ENCODE measurements at places on chromosomes 3 and 15.

- DNase-seq, result no peak
Observed at GRCh38 chr15:77698481-77698880, 65.8 kb upstream of the LINGO1 start.

DNA sequence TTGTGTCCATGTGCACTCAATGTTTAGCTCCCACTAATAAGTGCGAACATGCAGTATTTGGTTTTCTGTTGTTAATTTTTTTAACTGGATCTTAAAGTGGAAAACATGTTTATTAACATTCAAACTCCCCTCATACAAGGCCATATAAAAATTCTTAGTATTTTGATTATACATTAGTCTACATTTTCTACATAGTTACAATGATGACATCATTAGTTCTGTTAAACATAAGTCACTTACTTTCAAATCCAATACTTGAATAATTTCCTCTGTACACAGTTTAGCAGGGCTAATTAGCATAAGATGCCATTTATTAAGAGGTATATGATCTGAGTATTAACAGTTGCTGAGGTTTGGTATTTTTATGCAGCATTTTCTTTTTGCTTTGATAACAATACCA, 91.3 kb upstream of the CCDC39 start:
- no peak for DNase-seq

DNA sequence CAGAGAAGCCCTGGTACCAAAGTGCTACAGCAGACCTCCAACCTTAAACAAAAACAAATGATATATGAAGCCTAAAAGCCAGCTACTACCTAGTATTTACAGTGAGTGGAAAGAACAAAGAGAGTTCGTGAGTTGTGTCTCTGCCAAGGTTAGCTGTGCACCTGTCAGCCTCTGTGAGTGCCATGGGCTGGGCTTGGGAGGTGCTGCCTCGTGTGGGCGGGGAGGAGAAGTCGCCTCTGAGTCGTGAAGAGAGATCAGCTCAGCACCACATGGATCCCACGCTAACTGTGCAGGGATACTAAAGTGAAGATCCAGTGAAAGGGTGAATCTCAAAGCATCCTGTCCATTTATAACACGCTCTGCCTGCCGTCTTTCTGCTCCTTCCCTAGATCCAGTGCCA, 101.9 kb downstream of the CHDH start:
- no peak for DNase-seq

DNA sequence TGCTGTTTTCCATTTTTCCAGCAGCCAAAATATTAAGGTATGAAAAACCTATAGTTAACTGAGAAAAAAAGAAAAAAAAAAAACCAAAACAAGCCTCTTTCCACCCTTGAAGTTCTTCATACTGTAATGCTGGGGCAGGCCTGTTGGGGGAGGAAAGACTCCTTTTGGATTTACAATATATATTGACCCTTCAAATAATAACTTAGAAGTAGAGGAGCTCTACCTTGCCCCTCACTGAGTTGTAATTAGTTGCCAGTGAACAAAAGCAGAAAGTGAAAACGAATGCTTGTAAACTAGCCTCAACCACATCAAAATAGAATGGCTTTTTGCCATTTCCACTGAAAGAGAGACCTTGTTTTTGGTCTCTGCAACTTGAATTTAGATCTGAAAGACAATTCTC, 326.6 kb downstream of the NR2F2 start:
- no peak for DNase-seq

- no peak for DNase-seq
Observed at GRCh38 chr3:54663501-54664011, 264.3 kb downstream of the LRTM1 start.

GRCh38 chr15:97189162-97189780, 771.2 kb upstream of the ARRDC4 start:
- DNase-seq, result no peak

DNA sequence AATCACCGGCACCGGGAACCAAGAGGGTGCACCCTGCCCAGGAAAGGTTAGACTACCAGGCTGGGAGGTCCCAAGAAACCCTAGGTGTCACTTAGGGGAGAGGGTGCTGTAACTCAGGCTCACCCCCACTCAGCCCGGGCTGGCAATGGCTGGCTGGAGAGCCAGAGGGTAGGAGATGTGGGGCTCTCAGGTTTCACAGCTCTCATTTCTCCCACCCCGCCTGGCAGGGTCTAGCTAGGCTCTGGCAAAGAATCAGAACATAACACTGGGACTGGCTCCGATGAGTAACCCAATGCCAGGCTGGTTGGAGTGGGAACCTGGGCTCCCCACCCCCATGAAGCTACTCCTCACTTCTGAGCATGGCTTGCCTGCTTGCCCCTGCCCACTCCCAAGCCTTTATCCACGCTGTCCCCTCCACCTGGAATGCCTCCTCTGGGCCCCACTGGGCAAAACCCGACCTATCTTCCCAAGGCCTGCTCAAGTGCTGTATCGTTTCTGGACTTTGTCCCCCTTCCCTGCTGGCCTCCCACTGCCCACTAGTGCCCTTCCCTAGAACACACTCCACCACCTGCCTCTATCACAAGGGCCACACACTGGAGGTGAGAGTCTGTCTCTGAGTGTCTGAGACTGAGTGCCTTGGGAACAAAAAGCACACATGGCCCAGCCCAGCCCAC, 2.0 kb downstream of the CIB2 start:
- DNase-seq, result no peak

DNA sequence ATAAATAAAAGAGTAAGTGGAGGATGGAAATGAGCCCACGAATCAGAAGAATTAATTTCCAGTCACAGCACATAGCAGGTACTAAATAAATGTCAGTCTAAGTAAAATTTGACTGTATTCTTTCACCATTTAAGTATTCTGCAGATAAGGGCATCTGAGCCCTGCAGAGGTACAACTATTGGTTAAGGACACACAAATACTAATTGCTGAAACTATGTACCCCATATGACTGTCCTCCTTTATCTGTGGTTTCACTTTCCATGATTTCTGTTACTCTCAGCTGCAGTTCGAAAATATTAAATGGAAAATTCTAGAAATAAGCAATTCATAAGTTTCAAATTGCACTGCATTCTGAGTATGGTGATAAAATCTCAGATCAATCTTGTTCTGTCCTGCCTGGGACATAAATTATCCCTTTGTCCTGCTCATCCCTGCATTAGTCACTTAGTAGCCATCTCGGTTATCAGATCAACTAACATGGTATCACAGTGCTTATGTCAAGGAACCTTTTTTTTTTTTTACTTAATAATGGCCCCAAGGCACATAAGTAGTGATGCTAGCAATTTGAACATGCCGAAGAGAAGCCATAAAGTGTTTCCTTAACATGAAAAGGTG, 95.1 kb downstream of the LSAMP start:
- DNase-seq, result no peak

GRCh38 chr3:66028457-66028856, 10.3 kb downstream of the MAGI1 start:
- no peak for DNase-seq

- no peak for DNase-seq
Observed at GRCh38 chr3:38421679-38422336, 31.9 kb upstream of the ACVR2B start.

- no peak for DNase-seq
Observed at GRCh38 chr3:82999777-83000176, 1238.3 kb upstream of the GBE1 start.

DNA sequence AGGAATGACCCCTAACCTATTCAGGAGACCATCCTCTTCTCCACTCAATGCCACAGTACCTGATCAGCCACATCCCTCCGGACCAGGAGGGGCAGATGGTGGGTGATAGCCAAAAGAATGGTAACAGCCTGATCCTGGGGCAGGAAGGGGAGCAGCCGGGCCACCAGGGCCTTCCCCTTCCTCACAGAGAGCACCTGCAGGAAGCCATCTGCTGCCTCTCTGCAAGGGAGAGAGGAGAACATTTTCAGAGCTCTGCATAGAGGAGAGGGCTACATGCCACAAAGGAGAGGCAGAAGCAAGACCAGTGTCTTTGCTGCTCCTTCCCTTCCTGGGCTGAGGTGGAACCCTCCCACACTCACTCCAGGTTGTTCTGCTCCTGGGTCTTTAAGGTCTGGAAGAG, 5.5 kb upstream of the SPG11 start:
- DNase-seq, result no peak

GRCh38 chr3:168645180-168645579, 549.5 kb upstream of the GOLIM4 start:
- DNase-seq, result no peak

DNA sequence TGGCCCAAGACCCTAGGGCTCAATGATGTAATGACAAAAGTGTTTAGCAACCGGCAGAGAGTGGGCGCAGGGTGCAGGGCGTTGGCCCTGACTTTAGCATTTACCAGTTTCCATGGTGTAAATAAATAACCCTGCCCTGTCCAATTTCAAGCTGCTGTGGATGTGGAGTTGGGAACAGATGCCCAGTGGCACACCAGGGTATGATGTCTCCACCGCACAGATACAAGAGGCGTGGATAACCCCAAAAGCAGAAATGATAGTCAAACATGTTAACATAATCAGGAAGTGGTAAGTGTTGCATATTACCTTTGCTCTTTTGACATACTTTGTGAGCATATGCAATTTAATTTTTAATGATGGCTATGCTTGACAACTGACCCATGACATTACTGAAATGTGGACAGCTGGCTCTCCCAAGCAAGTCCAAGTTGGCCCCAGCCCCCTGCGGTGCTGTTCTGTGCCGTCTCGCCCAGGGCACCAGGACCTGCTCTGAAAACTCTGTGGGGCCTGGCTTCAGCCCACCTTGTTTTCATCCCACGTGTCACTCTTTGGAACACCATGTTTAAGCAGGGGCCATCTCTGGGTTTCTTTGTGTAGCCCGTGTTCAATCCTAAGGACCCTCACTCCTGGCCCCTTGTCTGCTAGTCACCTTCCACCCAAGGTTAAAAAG, 10.8 kb upstream of the ANPEP start:
- no peak for DNase-seq

GRCh38 chr15:39618063-39618823, 37.4 kb downstream of the THBS1 start:
- no peak for DNase-seq

DNA sequence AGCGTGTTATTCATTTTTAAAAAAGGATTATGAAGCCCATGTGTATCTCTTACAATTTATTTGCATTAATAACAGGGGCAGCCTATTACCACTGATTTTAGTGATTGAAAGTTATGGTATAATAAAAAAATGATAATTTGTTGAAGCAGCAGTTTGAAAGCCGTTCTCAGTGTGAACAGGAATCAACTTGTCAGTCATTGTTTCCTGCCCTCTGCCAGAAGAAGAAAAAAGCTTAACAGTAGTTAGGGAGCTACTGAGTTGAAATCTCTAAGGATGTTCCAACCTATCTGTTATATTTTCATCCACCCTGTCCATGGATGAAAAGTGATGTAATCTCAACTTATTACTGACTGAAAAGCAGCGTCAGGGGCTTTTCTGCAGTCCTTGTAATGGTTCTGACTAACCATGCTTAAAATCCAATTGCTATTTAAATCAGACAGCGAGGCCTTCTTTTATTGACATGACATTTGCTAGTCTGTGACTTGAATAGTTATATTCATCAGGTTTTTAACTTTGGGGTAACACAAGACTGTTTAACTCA, 486.7 kb downstream of the ROBO2 start:
- no peak for DNase-seq

- DNase-seq, result no peak
Observed at GRCh38 chr3:108327168-108327567, 30.8 kb downstream of the HHLA2 start.

DNA sequence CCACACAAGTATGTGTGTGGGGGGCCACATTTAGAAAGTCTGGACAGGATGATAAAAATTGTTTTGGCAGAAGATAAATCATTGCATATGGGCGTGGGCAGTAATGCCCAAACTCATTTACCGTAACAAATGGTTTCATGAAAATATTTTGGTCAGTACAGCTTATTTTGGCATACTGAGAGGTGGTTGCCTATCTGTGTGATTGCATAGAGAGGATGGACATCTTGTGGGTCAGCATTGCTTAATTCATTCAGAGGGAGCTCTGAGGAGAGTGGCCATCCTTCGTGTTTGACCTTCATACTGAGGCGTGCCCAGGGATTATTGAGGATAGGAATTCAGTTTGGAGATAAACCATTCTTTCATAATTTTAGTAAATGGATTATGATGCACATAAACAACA, 162.5 kb downstream of the GAP43 start:
- no peak for DNase-seq

DNA sequence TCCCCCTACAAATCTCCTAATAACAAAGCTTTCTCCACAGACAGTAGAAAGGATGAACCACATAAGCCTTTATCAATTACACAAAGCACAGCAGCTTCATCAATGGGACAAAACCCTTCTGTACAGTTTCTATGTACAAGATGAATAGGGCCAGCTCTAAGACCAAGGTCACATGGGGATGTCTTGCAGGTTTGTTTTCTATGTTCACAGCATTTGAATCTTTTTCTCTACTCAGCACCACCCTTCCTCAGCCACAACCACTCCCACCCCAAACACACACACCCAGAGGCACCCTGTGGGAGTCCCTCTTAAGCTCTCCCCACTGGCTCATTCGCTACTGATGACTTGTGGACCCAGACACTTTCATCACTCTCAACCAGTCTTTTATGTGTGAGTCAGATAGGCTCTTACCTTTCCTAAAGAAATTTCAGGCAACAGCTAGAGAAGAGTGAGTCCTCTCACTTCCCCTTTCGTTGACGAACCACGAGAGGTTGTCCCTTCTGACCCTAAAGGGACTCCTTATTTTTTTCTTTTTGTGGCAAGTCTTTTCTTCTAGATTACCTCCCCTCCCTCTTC, 57.9 kb downstream of the ARHGAP31 start:
- DNase-seq, result no peak

GRCh38 chr15:23797747-23798446, 110.8 kb upstream of the NDN start:
- DNase-seq, result no peak

GRCh38 chr3:41681479-41681878, 280.4 kb downstream of the ULK4 start:
- DNase-seq, result no peak

- no peak for DNase-seq
Observed at GRCh38 chr3:43035801-43036365, 56.8 kb downstream of the GASK1A start.

- DNase-seq, result no peak
Observed at GRCh38 chr3:109924196-109924595, 586.9 kb upstream of the DPPA4 start.

DNA sequence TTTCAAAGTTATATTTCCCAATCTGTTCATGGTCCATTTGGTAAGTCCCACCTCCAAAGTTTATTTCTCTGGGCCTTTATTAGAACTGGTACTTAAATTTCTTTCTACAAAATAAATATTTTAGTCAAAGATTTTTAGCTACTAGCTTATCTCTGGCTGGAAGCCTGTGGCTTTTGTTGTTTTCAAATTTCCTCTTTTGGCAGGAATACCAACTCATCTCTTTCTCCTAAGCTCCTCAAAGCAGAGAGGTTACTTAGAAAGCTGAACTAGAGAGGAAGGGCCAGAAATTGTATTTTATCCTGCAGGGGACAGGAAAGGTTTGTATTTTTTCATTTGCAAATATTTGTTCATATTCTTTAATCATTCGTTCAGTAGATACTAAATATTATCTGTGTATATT, 227.8 kb downstream of the TBL1XR1 start:
- no peak for DNase-seq

- DNase-seq, result no peak
Observed at GRCh38 chr3:189513281-189514117, 117.7 kb upstream of the TP63 start.
